H1 (cell line): ENCODE measurements at places on chromosomes 13 and 19. TPM values are rescaled to one million over a fixed set of nuclear protein-coding genes. Genes with fewer than 3 reads are reported as not detected.

DNA sequence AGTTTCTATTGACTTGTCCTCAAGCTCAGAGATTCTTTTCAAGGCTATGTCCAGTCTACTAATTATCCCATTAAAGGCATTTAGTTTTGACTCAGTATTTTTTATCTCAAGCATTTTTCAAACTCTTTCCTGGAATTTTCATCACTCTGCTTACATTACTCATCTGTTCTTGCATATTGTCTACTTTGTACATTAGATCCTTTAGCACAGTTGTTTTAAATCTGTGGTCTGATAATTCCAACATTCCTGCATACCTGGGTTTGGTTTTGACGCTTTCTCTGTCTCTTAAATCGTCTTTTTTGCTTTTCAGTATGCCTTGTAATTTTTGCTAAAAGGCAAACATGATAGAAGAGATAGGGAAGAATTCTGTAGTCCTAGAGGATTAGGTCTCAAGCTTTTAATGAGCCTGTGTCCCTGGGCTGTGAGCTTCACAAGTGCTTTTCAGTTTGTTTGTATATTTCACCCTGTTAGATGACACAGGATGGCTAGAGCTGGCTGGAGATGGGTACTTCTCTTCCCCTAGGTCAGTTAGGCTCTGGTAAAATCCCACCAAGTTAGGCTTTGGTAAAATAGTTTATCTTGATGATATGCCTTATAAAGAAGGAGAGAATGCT is 46.1 kb upstream of the GPC6 start:
- H3K4me3 ChIP-seq: no peak overlapping the region
- DNase-seq: no peak
- no peaks in the 10 kb centered on the region for H3K4me1 ChIP-seq

DNA sequence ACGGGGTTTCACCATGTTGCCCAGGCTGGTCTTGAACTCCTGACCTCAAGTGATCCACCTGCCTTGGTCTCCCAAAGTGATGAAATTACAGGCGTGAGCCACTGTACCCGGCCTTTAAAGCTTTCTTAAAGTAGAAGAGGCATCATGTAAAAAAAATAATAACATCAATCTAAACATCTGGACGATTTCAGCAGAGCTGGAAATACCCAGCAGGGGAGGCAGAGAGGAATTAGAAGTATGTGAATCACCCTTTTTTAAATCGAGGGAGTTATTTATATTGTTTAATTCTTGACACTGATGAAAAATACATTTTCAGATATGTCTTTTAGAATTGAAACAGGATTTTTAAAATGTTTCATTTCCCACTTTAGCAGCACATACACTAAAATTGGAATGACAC is 37.4 kb upstream of the MTIF3 start:
- no peaks in the 10 kb centered on the region for H3K36me3 ChIP-seq
- H3K4me3 ChIP-seq: no peak overlapping the region
- no peak overlapping the region for H3K27ac ChIP-seq
- peaks cover 4% of the 10 kb centered on the region; the same call in 1 of the 2 replicates for H3K4me1 ChIP-seq
- no peaks in the 10 kb centered on the region for H3K27me3 ChIP-seq
- no peak for DNase-seq

DNA sequence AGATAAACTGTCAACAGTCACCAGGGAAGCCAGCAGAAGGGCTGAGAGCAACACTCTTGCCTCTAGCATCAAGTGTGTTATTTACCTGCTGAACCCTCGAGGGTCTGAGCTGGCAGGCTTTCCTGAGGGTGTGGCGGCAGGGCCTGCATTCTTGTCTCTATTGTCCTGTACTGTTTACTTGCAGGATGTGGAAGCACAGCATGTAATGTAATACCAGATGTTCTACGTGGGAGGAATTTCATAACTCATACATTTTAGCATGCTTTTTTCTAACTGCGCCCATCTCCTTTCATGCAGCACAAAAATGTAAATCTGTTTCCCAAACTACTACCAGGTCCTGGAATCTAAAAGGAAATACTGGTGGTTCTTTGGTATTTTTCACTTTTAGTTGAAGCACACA is 153.1 kb downstream of the RGCC start:
- no peaks in the 10 kb centered on the region for H3K27me3 ChIP-seq
- H3K36me3 ChIP-seq: no peaks in the 10 kb centered on the region; the same call in 1 of the 2 replicates
- DNase-seq: no peak
- H3K4me3 ChIP-seq: no peak overlapping the region

- peaks cover 5% of the 10 kb centered on the region; the same call in 1 of the 2 replicates for H3K36me3 ChIP-seq
- no peaks in the 10 kb centered on the region for H3K27me3 ChIP-seq
- no peak for DNase-seq
- H3K4me3 ChIP-seq: no peak overlapping the region
Observed at GRCh38 chr19:19911150-19911549, 10.4 kb downstream of the ZNF93 start.

GRCh38 chr19:4877753-4878490 is 10.5 kb upstream of the PLIN3 start:
- no peak for DNase-seq
- H3K4me1 ChIP-seq: no peaks in the 10 kb centered on the region
- no peaks in the 10 kb centered on the region; the same call in 1 of the 2 replicates for H3K27me3 ChIP-seq
- H3K4me3 ChIP-seq: no peak overlapping the region
- H3K27ac ChIP-seq: peak overlapping the region; percentile 45; the same call in 1 of the 2 replicates

- no peaks in the 10 kb centered on the region for H3K4me1 ChIP-seq
- H3K27ac ChIP-seq: no peak overlapping the region
- no peak for DNase-seq
- no peak overlapping the region for H3K4me3 ChIP-seq
- H3K27me3 ChIP-seq: no peaks in the 10 kb centered on the region
- no peaks in the 10 kb centered on the region for H3K36me3 ChIP-seq
Observed at GRCh38 chr13:34577051-34577450, 365.0 kb upstream of the NBEA start.

DNA sequence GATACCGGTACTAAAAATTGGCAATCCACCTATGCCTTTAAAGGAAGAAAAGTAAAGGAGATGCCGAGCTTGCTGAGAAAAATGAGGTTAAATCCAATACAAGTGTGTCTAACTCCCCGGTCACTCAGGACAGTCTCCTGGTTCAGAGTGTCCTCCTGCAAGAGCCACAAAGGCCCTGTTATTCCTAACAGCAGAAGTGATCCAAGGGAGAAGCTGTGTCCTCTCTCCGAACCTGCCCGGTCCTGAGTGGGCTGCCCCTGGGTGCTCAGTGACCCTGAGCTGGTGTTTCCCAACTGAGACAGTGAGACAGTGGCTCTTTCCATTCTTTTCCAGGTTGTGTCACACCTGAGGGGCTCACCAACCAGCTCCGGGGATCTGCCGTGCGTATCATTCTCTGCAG is 4.8 kb downstream of the GJB6 start:
- H3K27ac ChIP-seq: no peak overlapping the region
- H3K4me3 ChIP-seq: no peak overlapping the region
- no peak for DNase-seq
- no peaks in the 10 kb centered on the region for H3K36me3 ChIP-seq

DNA sequence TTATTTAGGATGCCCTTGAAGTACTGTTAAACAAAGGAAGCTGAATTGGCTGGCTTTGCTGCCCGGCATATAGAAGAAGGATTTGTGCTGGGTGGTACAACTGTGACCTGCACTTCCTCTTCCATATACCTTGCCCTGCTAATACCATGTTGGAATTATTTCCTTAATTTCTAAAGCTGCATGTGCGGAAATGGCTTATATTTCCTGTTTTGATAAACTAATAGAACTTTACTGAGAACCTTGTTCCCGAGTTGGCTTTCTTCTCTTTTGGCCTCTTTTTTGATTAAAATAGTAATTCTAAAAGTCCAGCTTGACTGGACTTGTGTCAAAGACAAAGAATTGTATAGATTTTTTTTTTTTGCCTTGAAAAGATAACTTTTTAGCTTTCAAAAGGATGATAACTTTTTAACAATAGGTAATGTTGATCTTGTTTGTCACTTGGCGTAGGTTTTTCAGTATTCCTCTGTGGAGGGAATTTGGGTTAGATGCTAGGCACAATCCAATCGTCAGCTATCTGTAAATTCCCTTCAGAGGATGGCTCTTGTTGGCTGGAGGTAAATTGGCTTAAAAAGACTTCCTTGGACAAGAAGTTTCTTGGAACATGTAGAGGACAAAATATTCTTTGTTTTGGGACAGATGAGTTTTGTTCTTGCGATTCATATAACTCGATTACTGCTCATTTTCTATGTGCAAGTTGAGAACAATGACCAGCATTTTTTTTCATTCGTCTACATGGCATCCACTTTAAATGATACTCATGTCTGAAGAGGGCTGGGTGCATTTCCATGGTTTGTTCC is 41.4 kb downstream of the COL4A2 start:
- no peak overlapping the region for H3K27ac ChIP-seq
- no peak overlapping the region for H3K4me3 ChIP-seq
- no peaks in the 10 kb centered on the region for H3K36me3 ChIP-seq
- no peak for DNase-seq

DNA sequence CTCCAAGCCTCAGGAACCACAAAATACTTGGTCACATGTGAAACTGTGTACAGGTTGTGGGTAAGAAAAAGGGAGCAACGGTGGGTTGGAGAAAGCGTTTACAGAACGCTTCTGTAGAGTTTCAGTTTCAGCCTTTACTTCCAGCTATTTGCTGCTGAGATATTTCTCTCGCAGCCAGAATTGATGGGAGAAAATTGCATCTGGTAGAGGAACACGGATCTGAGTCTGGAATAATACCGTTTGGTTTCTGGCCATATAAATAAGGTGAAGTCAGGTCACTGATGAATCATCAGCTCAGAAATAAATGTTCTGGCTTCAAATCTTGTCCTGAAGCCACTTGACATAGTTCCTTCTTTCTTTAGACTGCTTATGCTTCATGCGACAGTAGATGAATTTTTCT is 20.3 kb upstream of the RFC3 start:
- no peaks in the 10 kb centered on the region for H3K27me3 ChIP-seq
- H3K36me3 ChIP-seq: no peaks in the 10 kb centered on the region
- no peak for DNase-seq
- H3K4me3 ChIP-seq: no peak overlapping the region
- H3K27ac ChIP-seq: no peak overlapping the region

DNA sequence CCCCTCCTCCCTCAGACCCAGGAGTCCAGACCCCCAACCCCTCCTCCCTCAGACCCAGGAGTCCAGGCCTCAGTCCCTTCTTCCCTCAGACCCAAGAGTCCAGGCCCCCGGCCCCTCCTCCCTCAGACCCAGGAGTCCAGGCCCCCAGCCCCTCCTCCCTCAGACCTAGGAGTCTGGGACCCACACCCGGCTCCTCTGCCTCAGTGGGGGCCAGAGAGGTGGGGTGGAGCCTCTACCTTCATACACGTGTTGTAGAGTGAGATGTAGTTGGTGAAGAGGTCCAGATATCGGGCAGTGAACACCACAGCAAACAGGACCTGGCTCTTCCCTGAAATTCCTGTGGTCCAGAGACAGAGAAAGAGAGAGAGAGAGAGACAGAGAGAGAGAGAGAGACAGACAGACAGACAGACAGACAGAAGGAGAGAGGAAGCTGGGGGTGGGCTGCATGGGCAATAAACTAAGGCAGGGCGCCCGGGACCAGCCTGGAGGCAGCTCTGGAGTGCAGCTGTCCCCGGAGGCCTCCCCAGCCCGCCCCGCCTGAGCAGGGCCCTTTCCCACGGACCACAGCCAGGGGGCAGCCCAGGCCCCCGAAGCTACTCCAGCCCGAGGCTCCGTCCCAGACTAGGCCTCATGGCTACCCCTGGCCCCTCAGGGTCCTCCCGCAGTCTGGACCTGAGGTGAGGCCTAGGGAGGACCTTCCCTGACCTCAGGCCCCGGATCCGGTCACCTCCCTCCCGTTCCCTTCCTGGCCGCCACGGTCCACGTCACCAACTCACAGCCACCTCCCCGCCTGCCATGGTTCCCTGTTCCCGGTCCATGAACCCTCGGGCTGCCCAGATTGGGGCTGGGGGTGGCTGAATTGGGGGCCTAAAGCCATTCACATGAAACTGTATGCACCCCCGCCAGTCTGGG is 907 bp downstream of the KDELR1 start:
- DNase-seq: no peak
- peaks cover 6% of the 10 kb centered on the region for H3K27me3 ChIP-seq
- peak overlapping the region; percentile 72; the same call in 1 of the 2 replicates for H3K27ac ChIP-seq
- no peaks in the 10 kb centered on the region for H3K4me1 ChIP-seq
- H3K36me3 ChIP-seq: peaks cover 27% of the 10 kb centered on the region
- peak overlapping the region; percentile 92 for H3K4me3 ChIP-seq

GRCh38 chr13:48156466-48156865 is 61.6 kb upstream of the MED4 start:
- H3K36me3 ChIP-seq: no peaks in the 10 kb centered on the region
- no peak overlapping the region for H3K27ac ChIP-seq
- peaks cover 4% of the 10 kb centered on the region for H3K4me1 ChIP-seq
- peak; percentile 58 for DNase-seq

- no peak for DNase-seq
- no peak overlapping the region for H3K27ac ChIP-seq
- H3K36me3 ChIP-seq: no peaks in the 10 kb centered on the region
- H3K4me3 ChIP-seq: no peak overlapping the region
- H3K27me3 ChIP-seq: no peaks in the 10 kb centered on the region
Observed at GRCh38 chr13:71831716-71832115, 35.3 kb downstream of the DACH1 start.

DNA sequence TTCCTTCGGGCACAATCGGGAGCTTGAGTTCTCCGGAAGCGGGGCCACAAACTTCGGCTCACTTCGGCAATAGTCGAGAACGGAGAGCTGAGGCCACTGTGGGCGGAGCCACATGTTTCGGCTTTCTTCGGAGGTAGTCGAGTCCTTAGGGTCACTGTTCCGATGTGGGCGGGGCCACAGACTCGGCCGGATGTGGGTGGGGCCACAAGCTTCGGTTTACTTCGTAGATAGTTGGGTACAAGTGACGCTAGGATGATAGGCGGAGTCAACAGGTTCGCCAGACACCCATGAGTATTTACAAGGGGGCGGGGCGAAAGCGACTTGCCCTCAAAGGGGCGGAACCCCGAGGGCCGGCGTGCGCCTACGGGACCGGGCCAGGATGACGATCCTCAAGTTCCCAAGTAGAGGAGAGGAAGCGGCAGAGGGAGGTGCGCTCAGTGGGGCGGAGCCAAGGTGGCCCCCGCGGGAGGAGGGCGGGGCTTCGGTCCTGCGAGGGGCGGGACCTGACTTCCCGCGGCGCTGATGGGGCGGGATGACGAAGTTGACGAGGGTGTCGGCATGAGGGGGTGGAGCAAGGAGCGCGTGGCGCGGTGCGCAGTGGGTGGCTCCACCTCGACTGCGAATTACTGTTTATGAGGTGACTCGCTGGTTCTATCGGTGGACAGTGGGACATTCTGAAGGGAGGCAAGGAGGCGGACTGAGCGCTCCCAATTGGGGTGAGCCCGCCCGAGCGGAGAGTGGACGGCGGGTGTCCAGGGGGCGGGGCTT is 539 bp upstream of the MBOAT7 start:
- H3K27ac ChIP-seq: peak overlapping the region; percentile 99
- no peaks in the 10 kb centered on the region for H3K27me3 ChIP-seq
- H3K4me3 ChIP-seq: peak overlapping the region; percentile 75
- peaks cover 4% of the 10 kb centered on the region for H3K36me3 ChIP-seq
- peaks cover 12% of the 10 kb centered on the region; the same call in 1 of the 2 replicates for H3K4me1 ChIP-seq

The NLRP5 gene
- not detected in 2 replicates for polyA plus RNA-seq

The S1PR4 gene
- 0.05 TPM in 1 of 2 replicates, not detected in the other for polyA plus RNA-seq

The ZNF226 gene
- 3.2 and 4.1 TPM in 2 replicates for polyA plus RNA-seq

The APOC1 gene
- 55.8 and 93.6 TPM in 2 replicates for polyA plus RNA-seq

The KPTN gene
- 31.3 and 45.2 TPM in 2 replicates for polyA plus RNA-seq

The ADAT3 gene
- polyA plus RNA-seq: 5.4 and 9.8 TPM in 2 replicates

The ZIC5 gene
- 14.2 and 14.8 TPM in 2 replicates for polyA plus RNA-seq

The EID2 gene
- 7.6 and 7.8 TPM in 2 replicates for polyA plus RNA-seq

The IL17D gene
- polyA plus RNA-seq: 0.57 and 0.59 TPM in 2 replicates
